ENCODE measurements at places on chromosomes 12 and 14.
A peak's percentile ranks its signal among the peaks of the same experiment; 100 is the strongest.

DNA sequence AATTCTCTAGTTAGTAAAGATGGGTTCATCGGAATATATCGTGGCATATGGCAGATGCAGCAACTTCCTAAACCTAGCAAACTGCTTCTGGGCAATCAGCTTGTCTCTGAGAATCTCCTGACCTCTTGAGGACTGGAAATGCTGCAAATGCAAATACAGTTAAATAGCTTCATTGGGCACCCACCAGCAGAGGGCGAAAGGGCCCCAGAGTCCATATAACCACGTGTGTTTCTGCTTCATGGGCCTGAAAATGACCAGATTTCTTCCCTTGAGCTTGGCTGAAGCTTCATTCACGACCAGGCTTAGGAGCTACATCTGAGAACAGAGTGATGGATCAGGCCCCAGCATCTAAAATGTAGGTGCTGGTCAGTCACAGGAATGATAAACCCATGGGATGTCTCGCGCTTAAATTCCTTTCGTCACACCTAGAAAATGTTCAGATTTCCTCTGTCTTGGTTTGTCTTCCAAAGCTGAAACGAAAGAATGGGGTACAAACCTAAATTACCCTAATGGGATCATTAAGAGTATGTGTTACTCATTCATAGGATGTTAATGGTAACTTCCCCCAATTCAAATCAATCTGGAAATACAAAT lies 1482.5 kb upstream of the TMEM132C start:
- peak; percentile 18 for DNase-seq

- peak; percentile 27 for DNase-seq
Measured at GRCh38 chr12:31325524-31325875, 450 bp downstream of the SINHCAF start.

GRCh38 chr14:35341454-35341750 lies 49.2 kb downstream of the PSMA6 start:
- DNase-seq = peak; percentile 19

- DNase-seq = no peak
Measured at GRCh38 chr12:43982544-43982943, 146.7 kb downstream of the TMEM117 start.

GRCh38 chr12:88577537-88577936 lies 2.7 kb downstream of the KITLG start:
- DNase-seq = no peak

DNA sequence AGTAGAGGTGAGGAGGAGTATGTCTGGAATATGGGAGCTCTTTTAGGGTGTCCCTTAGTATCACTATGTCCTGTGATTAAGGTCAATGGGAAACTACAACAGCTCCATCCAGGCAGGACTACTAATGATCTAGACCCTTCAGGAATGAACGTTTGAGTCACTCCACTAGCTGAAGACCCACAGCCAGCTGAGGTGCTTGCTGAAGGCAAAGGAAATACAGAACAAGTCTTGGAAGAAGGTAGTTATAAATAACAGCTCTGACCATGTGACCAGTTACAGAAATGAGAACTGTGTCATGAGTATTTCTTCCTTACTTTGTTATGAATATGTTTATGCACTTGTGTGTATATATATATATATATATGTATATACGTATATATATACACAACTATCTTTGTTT lies 40.5 kb upstream of the USP44 start:
- DNase-seq = no peak

DNA sequence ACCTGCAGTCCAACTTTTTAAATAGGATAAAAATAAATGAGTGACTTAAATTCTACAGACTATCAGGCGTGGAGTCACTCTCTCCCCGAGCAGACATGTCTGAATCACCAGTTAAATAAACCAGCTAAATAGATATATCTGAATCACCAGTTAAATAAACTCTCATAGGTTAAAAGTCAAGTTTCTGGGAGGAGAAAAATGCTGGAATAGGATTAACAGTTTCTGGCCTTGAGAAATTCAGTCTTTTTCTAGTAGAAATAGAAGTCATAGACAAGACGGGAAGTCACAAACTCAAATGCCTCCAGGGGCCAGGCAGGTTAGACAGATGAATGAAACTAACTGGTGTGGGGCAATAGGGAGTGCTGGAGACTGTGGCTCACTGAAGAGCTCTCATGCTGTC lies 258.6 kb upstream of the TMEM132C start:
- no peak for DNase-seq

DNA sequence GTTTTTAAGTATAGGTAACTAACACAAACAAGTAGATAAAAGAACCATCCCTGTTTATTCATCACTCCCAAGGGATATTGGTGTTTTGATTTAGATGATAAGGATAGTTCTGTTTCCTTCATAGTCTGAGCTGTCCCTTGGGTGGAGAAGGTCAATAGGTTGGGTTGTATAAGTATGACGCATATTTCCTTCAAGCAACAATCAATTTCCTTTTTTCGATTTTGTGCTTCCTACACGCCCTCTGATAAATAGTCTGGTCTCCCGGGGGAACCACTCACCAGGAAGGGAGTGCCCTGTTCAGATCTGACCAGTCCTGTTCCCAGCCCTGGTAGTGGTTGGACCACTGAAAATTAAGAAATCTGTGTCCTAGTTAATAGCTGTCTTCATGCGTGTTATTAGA lies 378.8 kb upstream of the FAR2 start:
- no peak for DNase-seq

GRCh38 chr14:103697603-103698379 lies 17.5 kb downstream of the XRCC3 start:
- DNase-seq = no peak

- no peak for DNase-seq
Measured at GRCh38 chr14:75989134-75989533, 3.6 kb downstream of the IFT43 start.

DNA sequence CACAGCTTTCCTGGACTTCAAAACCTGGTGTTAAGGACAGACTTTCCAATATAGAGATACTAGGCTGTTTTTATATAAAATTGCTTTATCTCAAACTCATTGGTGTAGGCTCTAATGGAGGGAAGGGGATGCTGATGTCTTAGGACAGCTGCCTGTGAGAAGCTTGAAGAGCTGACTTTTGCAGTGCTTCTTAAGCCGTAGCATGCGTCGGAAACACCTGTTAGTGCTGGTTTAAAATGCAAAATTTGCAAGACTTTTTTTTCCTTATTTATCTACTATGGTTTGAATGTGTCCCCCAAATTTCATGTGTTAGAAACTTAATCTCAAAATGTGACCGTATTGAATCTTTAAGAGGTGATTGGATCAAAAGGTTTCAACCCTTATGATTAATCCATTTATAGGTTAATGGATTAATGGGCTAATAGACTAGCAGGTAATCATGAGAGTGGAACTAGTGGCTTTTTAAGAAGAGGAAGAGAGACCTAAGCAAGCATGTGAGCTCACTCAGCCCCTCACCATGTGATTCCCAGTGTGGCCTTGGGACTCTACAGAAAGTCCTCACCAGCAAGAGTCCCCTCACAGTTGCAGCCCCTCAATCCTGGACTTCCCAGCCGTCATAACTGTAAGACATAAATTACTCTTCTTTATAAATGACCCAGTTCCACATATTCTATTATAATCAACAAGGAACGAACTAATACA lies 60.9 kb upstream of the FUT8 start:
- DNase-seq = no peak

DNA sequence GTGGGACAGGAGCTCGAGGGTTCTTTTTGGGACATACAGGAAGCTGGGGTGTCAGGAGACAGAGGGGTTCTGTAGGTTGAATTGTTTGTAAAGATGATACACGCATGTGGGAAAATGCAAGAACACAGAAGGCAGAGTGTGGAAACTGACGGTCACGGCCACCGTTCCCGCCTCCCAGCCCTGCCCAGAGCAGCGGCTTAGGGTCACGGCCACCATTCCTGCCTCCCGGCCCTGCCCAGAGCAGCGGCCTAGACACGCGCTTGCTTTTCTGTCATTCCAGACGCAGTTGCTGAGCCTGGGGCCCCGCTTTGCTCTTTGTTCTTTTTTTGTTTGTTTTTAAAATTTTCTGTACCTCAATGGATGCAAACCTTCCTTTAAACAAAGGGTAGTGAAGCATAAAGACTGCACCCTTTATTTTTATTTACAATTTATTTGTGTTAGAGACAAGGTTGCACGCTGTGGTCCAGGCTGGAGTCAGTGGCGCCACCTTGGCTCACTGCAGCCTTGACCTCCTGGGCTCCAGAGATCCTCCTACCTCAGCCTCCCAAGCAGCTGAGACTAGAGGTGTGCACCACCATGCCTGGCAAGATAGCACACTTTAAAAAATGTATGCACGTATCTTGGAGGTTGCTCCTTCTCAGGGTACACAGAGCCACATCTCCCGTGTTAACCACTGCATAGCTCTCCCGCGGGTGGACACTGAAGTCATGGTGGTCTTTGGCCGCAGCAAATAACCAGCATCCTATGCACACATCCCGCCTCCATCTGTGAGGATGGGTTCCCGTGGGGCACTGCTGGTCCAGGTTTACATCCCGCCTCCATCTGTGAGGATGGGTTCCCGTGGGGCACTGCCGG lies 142.3 kb downstream of the ADGRD1 start:
- no peak for DNase-seq

All from activated T-cell treated with anti-CD3 and anti-CD28 coated beads for 48 hours (primary cell).